Left renal pelvis (tissue), 4 donors: ENCODE measurements at places on chromosomes 3 and 15. TPM values are rescaled to one million over a fixed set of nuclear protein-coding genes. Genes with fewer than 3 reads are reported as not detected.

GRCh38 chr3:162096874-162097273 is 600.3 kb downstream of the OTOL1 start:
- DNase-seq = no peak

Gene BNC1
- 0.23 TPM for polyA plus RNA-seq

GRCh38 chr15:66565741-66566144 is at the start of gene LCTL:
Gene LCTL, minus strand, starts transcription at chr15:66565998. Its CDS starts 633 bp downstream, at chr15:66565365.
- no peak for DNase-seq

DNA sequence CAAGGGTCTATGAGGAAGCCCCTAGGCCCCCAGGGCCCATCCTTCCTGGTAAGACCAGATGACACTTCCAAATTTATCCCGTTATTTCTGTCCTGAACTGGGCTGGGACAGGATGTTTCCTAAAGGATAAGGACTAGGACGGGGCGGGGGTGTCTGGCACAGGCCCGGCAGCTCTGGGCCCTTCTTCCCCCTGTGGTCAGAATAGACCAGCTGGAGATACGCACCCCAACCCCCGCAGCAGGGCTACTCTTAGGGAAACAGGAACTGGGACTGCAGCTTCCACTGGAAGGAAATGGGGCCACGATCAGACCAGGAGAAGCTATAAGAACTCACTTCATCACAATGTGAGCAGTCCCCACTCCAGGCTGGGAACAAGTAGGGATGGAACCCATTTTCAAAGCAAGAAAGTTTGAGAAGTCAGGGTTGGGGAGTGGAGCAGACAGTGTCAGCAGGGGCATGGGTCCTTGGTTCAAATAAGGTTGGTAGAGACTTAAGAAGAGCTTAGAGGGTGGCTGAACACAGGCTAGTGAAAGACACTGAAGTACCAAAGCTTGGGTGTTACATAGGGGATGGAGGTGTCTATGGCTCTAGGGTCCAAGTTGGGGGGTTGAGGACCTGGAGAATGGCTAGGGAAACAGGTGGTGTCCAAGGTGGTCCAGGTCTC is 1.1 kb downstream of the NCKIPSD start:
- DNase-seq = no peak

DNA sequence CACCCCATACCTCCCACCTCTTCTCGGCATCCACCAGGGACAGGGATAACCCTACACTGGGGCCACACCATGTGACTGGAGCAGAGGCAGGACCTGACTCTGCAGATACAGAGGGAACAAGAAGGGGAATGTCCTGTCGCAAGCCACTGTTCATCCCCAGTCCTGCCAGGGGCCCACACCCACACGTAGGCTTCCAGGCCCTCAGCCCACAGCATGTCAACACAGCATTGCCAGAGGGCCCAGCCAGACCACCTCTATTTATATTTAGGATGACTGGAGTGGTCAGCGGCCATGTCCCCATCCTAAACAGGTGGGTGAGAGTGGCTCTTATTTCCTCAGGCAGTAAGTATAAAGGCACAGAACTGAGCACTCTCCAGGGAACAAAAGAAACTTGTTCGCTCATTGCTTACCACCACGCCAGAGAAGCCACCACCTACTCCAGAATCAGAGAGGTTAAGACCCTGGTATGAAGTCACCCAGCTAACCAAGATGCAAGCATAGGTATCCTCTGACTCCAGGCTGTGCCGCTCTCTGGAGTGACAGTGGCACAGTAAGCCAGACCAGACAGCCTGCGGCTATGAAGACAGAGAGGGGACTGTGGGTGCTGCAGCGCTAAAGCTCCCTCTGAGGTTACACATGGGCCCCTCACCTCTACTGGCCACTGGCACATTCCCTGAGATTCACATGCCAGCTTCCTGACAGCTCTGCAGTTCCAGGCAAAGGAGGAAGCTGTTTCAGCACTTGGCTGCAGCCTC is 67.9 kb downstream of the LRIG1 start:
- DNase-seq = no peak

- DNase-seq = no peak
These were observed 206.8 kb upstream of the NR2F2 start for GRCh38 chr15:96123630-96124187.

Gene DUOX1
- 2.9 TPM for polyA plus RNA-seq

DNA sequence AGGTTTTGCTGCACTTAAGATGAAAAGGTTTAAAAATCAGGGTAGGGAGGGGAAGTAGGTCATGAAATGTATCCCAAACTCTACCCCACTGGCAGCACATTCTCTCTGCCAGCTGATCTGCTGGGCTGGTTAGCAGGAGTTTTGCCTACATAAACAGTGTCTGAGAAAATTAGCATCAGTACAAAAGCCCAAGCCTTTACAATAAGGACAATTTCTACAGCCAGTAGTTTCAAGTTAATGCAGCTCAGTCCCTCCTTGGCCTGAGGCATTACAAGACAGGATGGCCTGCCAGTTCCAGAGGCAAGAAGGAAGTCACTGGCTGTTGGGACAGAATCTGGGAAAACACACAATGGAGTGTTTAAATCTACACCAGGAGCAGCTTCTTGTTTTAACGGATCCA is 32.8 kb downstream of the NCEH1 start:
- DNase-seq = no peak

DNA sequence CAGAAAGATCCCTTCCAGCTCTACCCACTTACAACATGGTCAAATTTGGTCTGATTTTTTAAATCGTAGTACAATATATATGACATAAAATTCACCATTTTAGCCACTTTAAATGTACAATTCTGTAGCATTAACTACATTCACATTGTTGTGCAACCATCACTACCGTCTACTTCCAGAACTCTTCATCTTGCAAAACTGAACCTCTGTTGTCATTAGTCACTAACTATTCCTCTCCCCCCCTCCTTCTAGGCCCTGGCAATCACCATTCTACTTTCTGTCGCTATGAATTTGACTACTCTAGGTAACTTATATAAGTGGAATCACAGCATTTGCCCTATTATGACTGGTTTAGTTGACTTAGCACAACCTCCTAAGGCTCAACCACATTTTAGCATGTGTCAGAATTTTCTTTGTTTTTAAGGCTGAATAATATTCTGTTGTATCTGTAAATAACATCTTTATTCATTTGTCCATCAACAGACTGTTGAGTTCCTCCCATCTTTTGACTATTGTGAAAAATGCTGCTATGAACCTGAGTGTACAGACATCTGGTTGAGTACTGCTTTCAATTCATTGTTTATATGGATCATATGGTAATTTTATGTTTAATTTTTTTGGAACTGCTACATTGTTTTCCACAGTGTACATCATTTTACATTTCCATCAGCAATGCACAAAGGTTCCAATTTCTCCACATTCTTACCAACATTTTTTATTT is 35.5 kb upstream of the CCR2 start:
- DNase-seq = no peak

Gene ARHGAP11A
- polyA plus RNA-seq = 31.9 TPM

- no peak for DNase-seq
These were observed 14.3 kb downstream of the EHD4 start for GRCh38 chr15:41958002-41958420.

DNA sequence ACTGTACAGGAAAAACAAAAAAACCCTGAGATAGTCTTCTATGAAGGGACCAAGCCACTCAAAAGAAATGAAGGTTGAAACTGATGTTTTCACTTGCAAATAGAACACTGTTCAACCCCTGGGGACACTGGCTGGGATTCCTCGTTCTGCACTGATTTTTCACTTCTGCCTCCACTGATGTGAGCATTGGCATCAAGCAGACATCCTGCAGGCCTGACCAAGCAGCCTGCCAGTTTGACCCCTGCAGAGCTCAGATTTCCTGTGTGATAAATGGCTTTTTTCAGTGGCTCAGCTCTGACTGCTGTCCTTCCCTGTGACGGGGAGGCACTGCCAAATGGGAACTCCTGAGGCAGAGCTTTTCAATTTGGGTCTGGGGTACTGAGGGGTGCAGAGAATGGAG is 50.0 kb downstream of the RASGRP1 start:
- DNase-seq = no peak

DNA sequence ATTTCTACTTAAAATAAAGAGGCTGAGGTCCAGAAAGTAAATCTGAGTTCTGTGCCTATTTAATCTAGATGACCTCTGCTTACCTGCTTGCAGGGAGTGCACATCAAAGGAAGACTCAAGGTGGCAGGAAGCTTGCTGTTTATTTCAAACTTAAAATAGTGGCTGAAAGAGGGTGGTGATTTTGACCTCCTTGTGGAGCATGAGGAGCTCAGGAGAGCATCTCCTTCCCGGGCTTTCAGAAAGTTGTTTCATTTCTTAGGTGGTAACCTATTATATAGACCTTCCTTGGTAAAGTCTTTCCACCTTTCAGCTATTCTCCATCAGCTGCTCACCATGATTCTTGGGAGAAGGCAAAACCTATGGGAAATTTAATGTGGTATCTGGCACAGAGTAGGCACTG is 494 bp downstream of the GCSAM start:
- DNase-seq = no peak

DNA sequence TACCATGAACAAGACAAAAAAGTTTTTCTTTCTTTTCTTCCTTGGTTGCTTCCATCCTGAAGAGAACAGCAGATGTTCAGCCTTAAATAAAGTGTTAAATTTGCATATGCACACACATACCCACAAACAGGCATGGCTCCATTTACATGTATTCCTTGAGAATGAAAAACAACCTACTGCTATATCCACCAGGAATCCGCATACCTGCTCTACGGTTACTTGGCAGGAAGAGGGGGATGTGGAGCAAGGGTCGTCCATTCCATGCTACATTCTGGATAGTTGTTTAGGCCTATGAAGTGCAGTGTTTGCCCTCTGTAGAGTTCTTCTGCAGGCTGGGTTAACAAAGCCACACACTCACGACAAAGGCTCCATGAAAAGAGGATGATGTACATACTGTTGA is 322.8 kb downstream of the KCNH8 start:
- DNase-seq = no peak

GRCh38 chr3:17579289-17580031 is 163.0 kb downstream of the TBC1D5 start:
- DNase-seq = no peak

DNA sequence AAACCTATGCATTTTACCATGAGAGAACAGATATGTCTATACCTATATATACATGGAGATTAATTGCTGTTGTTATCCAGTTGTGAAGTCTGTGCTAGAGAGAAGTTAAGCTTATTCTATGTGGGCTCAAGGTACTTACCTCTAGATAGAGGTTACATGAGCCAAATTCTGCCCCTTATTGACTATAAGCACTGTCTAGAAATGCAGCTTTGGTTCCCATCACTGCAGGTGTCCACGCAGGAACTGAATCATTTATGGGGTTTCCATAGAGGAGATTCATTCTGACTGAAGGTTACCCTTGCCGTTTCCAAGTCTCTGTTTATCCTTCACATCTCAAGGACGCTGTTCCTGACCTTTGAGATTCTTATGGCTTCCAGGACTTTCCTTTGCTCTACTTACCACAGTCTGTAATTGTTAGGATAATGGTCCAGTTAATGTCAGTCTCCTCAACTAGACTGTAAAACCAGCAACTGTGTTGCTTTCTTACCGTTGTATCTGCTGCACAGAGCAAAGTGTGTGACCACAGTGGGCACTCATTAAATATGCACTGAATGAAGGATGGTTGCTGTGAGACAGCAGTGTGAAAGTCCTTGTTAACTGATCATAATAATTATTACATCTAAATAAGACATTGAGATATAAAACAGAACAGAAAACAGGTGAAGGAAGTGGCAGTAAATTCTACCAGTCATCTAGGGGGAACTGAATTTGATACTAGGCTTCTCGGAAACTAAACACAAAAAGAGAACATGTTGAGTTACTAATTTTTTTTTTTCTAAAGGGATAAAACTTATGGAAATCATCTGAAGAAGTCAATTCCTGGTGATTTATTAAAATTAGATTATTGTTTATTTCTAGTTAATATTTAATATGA is 44.0 kb upstream of the BCL6 start:
- DNase-seq = no peak

- DNase-seq = no peak
These were observed 4.8 kb downstream of the VWA5B2 start for GRCh38 chr3:184234224-184234623.

- DNase-seq = no peak
These were observed 67.8 kb upstream of the SLC24A5 start for GRCh38 chr15:48052946-48053345.

Gene PP2D1
- 0.72 TPM for polyA plus RNA-seq

DNA sequence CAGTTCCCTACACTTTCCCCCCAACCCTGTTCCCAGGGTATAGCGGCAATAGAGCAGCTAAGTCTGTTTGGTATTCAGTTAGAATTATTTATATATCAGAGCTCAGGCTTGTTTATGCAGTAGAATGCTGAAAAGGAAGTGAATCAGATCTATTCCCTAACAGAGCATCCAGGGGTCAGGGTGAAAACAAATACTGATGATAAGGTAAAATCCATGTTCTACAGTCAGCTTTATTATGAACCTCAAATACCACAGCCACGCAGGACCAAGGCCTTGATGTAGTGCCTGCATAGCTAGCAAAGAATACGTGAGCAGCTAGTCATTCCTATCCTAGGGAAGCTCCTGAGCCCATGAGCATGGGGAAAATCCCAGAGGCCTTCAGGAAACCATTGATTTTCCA is 229.7 kb upstream of the ICE2 start:
- no peak for DNase-seq

Gene MAP3K13
- 45.6 TPM for polyA plus RNA-seq

Gene PLA2G4D
- not detected for polyA plus RNA-seq

GRCh38 chr15:42157381-42157780 is 945 bp upstream of the PLA2G4F start:
- DNase-seq = no peak

DNA sequence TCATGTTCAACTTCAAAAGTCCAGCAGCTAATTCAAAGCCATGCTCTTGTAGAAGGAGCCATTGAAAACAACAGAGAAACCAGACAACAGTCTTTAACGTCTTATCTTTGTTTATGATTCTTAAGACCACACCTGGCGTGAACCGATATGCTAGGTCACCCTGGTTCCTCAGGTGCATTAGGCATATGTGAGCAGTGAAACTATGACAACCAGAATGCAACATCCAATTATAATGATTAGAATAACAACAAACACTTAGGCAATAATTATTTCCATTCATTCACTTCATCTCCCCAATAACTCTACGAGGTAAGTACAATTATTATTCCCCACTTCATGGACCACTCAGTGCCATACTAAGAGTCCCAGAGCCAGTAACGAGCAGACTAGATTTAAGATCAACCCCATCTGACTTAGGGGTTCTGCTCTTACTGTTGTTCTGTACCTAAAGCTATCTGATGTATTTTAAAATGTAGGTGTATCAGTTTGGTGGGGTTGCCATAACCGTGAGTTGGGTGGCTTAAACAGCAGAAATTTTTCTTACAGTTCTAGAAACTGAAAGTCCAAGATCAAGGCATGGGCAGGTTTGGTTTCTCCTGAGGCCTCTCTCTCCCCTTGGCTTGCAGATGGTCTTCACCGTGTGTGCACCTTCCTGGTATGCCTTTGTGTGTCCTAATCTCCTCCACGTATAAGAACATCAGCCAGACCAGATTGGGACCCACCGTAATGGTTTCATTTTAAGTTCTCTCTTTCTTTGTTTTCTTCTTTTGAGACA is 997.8 kb upstream of the CFAP20DC start:
- DNase-seq = no peak

DNA sequence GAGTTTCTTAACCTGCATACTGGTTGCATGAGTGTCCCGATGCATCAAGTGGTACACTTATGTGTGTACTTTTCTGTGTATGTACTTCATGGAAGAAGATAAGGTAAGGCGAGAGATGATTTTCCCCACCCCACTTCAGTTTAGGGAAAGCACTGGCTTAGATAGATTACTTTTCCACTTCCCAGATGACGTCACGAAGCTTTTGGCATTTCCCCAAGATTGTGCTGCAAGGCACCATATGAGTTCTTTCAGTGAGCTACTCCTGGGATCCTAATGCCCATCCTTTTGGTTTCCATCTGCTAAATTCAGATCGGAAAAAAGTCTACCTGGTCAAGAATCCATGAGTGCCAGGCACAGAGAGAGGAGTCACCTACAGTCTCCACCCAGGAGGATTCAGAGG is 4.5 kb downstream of the IL17RB start:
- DNase-seq = no peak

- DNase-seq = no peak
These were observed 429 bp downstream of the PARP9 start for GRCh38 chr3:122563717-122564025.
